ENCODE measurements at places on chromosomes 5 and 9.

GRCh38 chr5:158589939-158590338 is 509.8 kb downstream of the EBF1 start:
- no peak for DNase-seq

- no peak for DNase-seq
Observed at GRCh38 chr5:73544429-73545402, 20.7 kb downstream of the ANKRA2 start.

DNA sequence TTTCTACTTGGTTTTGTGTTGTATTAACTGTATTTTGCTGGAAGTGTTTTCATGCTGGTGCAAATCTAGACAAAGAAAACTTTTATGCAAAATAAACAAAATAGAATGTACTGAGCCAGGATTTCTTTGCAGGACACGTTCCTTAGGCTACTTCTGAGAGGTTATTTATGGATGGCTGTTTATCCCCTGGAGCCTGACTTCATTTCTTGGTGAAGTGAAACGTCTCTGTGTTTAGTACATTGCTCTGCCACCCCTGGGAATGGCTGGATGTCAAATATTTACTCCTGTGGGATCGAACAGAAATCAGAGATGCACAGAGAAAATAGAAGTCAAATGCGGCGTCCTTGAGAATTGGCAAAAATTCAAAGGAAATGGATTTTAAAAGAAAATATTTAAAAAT is 327.1 kb upstream of the MPDZ start:
- no peak for DNase-seq

GRCh38 chr9:70911791-70912190 is 209.6 kb downstream of the TRPM3 start:
- DNase-seq, result no peak

GRCh38 chr5:174750711-174751110 is 26.3 kb downstream of the MSX2 start:
- DNase-seq, result no peak

- DNase-seq, result no peak
Observed at GRCh38 chr5:93589152-93589828, 6.3 kb downstream of the NR2F1 start.

GRCh38 chr5:153798830-153799229 is 239.9 kb downstream of the FAM114A2 start:
- DNase-seq, result no peak

DNA sequence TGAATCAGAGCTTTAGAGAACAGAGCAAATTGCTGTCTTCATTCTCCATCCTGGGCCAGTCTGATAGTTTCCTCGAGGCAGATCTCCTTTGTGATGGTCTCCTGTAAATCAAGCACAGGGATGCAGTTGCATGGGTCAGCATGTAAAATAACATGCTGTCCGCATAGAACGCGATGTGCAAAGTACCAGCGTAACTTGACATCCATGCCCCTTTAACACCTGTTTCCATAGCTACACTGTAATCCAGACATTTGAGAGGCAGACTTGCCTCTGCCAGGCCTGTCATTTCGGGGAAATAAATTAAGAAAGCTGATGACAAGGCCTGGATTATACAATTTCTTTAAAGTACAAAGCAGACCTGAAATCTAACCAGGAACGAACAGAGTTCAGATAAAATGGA is 413.5 kb downstream of the TLE4 start:
- DNase-seq, result no peak

DNA sequence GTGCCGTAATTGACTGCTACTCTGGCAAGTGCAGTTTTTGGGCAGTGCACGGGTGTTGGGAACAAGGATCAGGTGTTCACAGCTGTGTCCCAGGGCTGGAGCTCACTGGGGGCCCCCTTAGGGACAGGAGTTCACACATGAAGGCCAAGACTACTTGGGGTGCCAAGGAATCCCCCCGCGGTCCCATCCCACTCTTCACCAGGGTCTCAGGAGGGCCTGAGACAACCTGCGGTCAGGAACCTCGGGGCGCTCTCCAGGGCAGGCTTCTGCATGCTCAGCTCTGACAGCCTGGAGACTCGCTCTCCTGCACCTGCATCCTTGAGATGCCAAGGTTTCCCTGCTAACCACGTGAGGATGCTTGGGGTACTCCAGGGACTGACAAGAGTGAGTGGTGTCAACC is 2.3 kb upstream of the MAN1B1 start:
- DNase-seq, result no peak

GRCh38 chr5:147303976-147304375 is 69.2 kb downstream of the STK32A start:
- DNase-seq, result no peak

GRCh38 chr5:139383275-139383992 is at the start of gene SLC23A1:
TSS of gene SLC23A1 (minus strand) at chr5:139383297. CDS start at chr5:139383253, 44 bp downstream.
- no peak for DNase-seq

DNA sequence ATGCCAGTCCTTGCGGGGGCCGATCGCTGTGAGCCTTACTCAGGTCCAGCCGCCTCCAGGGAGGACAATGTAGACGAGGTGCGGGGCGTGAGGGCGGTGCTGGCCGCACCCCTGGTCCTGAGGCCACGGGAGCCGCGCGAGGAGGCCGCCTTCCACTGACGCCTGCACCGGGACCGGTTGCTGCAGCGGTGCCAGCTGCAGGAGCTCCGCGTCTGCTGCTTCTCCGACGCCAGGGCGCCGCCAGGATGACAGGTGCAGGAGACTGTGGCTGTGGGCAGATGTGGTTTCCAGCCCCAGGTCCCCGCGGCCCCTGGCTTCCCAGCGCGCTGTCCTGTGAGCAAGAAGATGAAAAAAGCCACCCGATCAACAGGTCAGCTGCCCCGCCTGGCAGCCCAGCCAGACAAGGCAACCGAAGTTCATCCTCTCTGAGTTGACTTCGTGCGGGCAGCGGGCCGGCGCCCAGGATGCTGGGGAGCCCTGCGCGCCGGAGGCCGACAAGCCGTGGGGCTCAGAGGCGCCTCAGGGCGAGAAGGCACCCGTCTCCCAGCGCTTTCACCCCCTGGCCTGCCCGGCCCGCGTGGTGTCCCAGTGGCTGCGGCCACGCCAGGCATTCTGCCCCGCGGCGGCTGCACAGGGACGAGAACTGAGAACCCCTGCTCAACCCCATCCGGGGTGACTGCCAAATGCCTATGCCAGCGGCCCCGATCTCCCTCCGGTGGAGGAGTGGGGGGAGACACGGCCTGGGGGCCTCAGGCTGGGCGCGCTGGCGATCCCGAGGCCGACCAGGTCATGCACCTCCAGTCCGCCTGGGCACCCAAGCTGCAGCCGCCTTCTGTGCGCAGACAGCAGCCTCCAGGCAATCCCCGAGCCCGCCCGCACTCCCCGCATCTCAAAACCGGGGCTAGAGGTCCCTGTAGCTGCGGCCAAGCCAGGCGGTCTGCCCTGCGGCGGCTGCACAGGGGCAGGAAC is 43.4 kb upstream of the BICD2 start:
- no peak for DNase-seq

DNA sequence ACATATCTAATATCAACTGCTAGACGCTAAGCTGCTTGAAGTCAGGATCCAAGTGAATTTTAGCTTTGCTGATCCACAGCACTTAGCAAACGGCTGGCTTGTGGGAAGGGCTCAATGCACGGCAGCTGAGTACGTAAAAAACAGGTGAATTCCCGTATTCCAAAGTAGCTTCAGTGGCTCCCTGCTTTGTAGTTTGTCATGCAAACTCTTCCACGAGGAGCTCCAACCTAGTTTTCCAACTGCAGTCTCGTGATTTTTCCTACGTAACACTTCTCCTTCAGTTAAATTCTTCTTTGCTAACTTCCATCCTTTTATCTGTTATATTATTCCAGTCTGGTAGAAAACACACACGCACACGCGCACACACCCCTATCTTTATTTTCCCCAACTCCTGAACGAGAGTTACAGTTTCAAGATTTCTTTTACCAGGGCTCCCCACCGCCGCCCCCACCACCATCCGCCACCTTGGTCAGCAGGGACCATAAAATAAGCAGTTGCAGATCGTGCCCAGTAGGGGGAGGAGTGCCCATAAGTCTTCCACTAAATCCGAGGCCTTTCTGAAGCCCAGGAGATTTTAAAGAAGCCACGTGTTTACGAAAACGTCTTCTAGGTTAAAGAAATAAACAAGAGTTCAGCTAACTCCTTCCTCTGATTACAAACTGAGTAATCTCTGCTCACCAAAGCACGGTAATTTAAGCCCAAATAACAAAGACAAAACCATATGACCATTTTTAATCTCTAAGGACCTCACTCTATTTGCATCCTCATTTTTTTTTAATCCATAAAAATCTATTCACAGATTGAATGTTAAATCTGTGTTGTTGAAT is 34.8 kb upstream of the TRIO start:
- peak; percentile 7 for DNase-seq

DNA sequence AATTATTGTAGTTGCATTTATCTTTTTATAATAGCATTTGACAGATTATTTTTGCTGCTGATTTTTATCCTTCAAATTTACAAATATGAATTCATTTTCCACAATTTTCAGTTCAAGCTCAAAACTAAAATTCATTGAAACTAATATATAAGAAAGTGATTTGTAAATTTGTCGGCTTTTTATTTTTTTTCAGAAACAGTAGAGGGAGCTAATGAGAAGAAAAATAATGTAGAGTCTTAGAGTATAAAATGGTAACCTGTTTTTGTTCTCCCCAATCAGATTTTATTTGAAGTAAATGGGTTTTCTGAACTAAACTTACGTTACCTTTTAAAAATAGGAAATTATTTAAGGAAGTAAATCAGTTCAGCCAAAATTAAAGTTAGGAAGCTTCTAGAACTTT is 19.2 kb downstream of the PRRC1 start:
- no peak for DNase-seq

DNA sequence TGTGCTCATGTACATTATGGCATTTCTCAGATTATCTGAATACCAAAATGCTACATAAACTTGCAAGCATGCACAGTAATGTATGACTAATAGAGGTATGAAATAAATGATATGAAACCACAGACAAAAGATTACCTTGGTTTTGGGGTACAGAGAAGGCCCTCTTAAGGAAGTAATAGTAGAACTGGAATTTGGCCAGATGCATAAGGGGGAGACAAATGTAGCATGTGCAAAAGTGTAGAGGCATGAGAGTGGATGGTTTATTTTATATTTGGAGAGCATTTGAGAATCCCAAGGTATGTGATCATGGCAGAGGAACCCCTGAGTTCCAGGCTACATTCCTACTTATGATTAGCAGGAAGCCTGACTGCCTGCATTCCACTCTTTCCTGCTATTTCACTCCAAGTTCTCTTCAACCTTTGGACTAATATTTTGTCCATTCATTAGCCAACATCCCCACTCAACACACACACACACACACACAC is 74.2 kb downstream of the MAMDC2 start:
- DNase-seq, result no peak

GRCh38 chr5:71834601-71835000 is 115.5 kb downstream of the CARTPT start:
- no peak for DNase-seq

GRCh38 chr5:140258016-140258415 is 44.9 kb downstream of the PFDN1 start:
- no peak for DNase-seq

- DNase-seq, result no peak
Observed at GRCh38 chr5:84870369-84870768, 485.7 kb upstream of the EDIL3 start.

GRCh38 chr5:123916345-123917121 is 404.6 kb downstream of the CSNK1G3 start:
- DNase-seq, result no peak

GRCh38 chr5:6585168-6585567 is 47.7 kb downstream of the NSUN2 start:
- no peak for DNase-seq

DNA sequence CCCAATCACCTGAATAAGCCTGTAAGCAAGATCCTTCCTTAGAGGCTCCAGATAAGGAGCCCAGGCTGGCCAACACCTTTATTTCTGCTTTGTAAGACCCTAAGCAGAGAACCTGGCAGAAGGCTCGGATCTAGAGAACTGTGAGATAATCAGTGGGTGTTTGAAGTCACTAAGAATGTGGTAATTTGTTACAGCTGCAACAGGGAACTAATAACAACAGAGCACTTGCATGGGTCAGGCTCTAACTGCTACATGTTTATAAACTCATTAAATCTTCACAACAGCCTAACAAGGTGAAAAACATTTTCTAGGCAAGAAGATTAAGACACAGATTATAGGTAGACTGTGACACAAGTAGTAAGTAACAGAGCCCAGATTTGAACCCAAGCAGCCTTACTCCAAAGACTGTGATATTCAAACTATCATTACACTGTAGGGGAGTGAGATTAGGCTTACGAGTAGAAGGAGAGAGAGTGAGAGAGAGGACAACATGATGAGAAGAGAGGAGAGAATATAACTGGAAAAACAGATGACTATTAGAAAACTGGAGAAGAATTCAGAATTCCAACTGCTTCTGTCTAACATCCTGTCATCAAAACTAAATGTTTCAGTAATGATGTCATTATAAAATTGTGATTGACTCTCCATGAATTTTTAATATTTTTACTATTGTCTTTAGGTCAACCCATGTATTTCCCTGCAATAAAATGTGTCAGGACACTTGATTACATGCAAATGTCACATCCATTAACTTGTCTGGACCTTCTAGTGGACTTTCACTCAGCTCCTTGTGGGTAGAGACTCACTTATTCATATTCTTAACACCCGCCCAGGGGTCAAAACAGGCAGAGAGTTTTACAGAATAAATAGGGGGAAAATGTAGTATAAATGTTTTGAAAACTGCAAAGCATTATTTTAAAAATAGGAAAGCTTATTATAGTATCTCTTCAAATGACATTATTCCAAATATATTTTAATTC is 290.9 kb upstream of the RGMB start:
- no peak for DNase-seq

- DNase-seq, result no peak
Observed at GRCh38 chr5:140140435-140140834, 14.7 kb downstream of the IGIP start.

GRCh38 chr9:129490583-129491486 is 130.1 kb downstream of the C9orf50 start:
- no peak for DNase-seq

DNA sequence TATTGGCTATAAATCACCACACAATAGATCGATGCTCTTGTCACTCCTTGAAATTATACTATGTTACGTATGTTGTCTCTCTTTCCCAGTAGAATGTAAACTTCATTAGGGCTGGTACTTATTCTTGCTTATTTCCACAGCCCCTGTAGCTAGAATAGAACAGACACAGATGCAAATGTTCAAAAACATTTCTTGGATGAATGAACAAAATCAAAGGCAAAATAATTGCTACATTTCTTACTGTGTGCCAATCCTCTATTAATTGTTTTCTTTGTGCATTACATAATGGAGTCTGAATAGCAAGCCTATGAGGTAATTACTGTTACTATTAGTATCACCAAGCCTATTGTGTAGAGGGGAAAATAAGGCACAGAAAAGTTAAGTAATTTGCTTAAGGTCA is 725 bp upstream of the OR13C2 start:
- no peak for DNase-seq

All from activated T-cell treated with anti-CD3 and anti-CD28 coated beads for 4 hours (primary cell).